Osteoblast (primary cell): ENCODE measurements at places on chromosomes 11 and 22.

DNA sequence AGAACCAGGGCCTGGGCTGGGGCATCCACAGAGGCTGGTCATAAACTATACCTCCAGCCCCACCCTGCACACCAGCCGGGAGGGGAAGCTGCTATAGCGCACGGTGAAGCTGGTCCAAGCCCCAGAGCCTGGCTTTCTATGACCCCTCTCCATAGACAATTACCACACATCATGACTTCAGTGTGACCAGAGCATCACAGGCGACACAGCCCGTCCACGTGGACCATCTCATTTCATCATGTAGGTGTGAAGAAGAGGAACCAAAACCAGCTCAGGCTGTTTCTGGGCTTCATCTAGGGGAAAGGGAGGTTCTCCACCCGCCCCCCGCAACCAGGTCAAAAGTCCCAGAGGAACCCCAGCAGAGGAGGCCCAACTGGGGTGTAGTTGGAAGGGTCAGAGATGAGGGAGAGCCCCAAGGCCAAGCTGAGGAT lies 3.0 kb downstream of the CXCR5 start:
- DNase-seq = peak; percentile 44

DNA sequence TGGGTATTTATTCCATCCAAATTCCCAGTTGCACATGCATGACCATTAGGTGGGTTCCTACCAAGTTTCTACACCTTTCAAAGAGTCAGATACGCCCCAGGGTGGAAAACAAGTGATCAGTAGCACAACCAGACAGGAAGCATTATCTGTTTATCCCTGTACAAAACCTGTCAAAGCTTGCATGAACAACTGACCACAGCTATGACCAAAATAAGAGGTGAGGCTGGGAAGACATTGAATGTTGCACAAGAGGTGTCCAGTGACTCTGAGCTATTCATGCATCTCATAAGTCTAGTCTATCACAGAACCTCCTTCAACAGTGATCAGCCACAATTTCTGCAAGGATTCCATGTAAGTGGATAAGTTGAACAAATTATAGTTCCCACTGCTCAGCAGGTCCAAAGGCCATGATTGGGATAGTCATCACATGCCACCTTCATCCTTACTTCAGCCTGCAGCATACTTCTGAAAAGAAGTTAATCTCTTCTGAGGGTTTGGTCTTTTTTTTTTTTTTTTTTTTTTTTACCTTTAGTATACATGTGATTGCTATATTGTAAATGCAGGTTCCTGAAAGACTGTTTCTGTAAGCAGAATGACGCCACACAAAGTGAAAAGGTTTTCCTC lies 28.0 kb upstream of the TMEM45B start:
- DNase-seq = no peak

- DNase-seq = no peak
These were observed 689 bp upstream of the TMEM126A start for GRCh38 chr11:85647078-85647477.

- peak; percentile 94 for DNase-seq
These were observed at the start of gene PPP6R3 for GRCh38 chr11:68460741-68461574. Gene PPP6R3 (plus strand): TSS chr11:68460752. CDS start chr11:68537665, 76,913 bp downstream.

DNA sequence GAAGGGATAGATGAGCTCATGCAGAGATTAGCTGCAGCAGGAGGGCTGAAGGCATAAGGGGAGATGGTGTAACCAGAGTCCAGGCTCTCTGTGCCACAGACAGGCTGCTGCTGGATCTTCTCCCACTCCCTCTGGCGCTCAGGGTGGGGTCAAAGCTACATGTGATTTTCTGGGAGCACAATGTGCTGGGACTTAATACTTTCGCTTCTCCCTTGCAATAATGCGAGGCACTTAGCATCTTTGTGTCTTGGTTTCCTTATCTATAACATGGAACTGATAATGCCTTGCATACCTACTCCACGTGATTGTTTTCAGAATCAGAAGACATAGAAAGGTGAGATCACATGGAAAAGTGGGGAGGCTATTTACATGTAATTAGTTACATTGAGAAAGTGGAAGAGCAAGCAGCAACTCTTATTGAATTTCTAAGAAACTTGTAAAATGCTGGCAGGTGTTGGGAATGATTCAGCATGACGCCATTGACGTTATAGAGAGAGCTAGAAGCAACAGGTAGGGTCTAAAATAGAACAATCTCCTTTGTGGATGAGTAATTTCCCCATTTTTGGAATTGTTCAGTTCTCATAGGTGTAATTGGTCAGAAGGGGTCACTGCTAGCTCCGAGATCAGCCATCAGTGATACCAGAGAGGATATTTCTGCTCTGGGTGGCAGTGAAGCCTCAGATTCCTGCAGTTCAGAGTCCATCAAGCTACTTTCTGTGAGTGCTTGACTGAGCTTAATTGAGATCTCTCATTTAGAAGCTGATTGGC lies 8.2 kb upstream of the OR9I1 start:
- DNase-seq = no peak

GRCh38 chr22:22928666-22929380 lies 41.2 kb downstream of the IGLL5 start:
- DNase-seq = peak; percentile 93

DNA sequence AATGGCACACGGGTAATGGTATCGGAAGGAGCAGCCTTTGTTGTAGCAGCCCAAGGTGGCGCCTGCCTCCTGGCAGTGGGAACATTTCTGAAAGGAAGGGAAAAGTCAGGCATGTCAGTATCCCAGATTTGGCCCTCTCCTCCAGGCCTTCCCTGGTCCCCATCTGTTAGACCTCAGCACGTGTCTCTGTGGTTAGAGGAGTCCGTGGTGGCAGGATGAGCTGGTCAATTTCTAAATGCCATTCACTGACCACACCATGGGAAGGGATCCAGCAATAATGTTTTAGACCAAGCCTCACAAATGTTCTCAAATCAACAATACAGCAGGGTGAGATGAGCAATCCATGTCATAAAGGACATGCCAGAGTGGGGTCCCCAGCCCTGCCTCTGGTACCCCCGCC lies 49.0 kb upstream of the CYP2D6 start:
- DNase-seq = peak; percentile 95
